Esophagus squamous epithelium (tissue), 5 donors: ENCODE measurements at places on chromosomes 16 and 17.

GRCh38 chr16:72188541-72188940 lies 16.6 kb upstream of the PMFBP1 start:
- no peak for DNase-seq

- DNase-seq, result no peak
Observed at GRCh38 chr17:70859829-70860228, 690.5 kb downstream of the KCNJ2 start.

GRCh38 chr16:10009684-10010083 lies 172.5 kb downstream of the GRIN2A start:
- no peak for DNase-seq

DNA sequence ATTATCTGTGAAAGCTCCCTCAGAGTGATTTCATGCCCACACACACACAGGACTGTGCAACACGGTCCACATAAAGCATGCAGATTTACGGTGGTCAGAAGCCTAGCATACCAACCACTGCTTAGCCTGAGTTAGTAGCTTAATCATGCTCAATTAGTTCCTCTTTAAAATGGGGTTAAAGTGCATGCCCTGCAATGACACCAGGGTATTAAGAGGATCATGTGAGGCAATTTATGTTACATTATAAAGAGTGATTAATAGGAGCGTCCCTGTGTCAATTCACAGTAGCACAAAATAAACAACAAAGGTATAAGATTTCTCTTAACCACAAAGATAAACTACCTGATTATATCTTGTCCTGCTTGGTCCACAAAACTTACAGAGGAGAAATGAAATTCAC lies 39.8 kb downstream of the C17orf67 start:
- DNase-seq, result no peak

DNA sequence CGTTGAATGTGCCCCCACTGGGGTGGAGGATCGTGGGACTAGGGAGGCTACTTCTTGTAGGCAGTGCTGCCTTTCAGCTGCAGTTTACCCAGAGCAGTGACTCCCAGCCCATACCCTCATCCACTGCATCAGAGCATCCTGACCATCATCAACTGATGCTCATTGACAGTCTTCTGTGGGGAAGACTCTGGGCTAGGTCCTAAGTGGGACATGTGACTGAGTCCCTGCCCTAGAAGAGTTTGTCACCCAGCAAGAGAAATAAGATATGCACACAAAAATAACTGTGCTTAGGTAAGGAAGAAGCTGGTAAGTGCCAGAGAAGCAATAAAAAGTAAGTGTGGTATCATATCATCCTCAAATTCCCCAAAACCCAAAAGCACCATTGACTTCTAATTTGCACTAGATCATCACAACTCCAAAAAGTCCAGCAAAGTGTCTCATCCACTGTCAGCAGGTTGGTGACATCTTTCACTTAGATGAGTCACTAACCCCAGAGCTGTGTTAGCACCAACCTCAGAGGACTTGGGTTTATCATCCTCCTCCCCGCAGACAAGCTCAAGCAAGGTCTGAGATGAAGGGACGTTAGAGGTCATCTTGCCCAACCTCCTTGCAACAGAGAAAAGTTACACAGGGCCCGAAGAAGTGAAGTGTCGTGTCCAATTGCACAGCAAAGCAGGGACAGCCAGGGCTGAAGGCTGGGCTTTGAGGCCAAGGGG lies 99.0 kb downstream of the CCDC182 start:
- DNase-seq, result no peak

- DNase-seq, result no peak
Observed at GRCh38 chr17:58995247-58995940, 111.3 kb downstream of the TRIM37 start.

- DNase-seq, result no peak
Observed at GRCh38 chr17:18314059-18314730, 599 bp downstream of the TOP3A start.

- no peak for DNase-seq
Observed at GRCh38 chr17:79779661-79780365, 1.9 kb downstream of the CBX2 start.

DNA sequence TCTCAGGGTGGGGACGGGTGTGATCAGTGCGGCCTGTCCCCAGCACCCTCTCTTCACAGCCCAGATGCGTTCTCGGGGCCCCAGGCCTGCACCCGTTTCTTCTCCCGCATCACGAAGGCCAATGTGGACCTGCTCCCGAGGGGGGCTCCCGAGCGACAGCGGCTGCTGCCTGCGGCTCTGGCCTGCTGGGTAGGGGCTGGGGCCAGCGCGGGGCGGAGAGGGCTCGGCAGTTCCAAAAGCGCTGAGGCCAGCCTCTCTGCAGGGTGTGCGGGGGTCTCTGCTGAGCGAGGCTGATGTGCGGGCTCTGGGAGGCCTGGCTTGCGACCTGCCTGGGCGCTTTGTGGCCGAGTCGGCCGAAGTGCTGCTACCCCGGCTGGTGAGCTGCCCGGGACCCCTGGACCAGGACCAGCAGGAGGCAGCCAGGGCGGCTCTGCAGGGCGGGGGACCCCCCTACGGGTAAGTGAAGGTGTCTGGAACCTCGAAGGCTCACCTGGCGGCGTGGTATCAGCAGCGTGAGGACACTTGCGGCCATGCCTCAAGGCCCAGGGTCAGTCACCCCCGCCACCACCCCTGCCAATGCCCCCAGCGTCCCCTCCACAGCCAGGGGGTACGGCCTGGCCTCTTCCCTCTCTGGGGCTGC lies 4.4 kb downstream of the MSLN start:
- no peak for DNase-seq

GRCh38 chr16:83117810-83118209 lies 491.0 kb downstream of the CDH13 start:
- no peak for DNase-seq

DNA sequence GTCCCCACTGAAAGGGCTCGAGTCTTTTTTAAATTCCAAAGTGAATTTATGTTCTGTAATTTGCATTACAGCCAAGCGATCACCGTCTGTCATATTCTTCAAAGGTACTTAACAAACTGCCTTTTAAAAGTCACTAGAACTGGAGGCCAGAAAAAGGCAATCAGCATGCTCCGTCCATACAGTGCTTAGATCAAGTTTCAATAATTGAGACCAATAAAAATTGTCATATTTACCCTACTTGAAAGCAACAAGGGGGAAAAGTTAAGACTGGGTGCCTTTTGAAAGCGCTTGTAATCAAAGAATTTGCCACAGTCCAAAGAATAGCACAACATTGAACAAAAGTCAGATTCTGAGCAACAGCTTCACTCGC lies 9.0 kb upstream of the ZFHX3 start:
- DNase-seq, result no peak

- no peak for DNase-seq
Observed at GRCh38 chr16:49993579-49993978, 31.4 kb upstream of the CNEP1R1 start.

- DNase-seq, result no peak
Observed at GRCh38 chr17:62968445-62968923, 2.4 kb downstream of the TANC2 start.

GRCh38 chr17:7016418-7016817 lies 4.0 kb downstream of the RNASEK start:
- DNase-seq, result no peak

GRCh38 chr16:26795184-26795583 lies 271.5 kb upstream of the C16orf82 start:
- no peak for DNase-seq

GRCh38 chr16:81143921-81144471 lies 47.8 kb upstream of the GCSH start:
- DNase-seq, result no peak

GRCh38 chr17:75006653-75007052 lies 5.8 kb upstream of the MRPL58 start:
- no peak for DNase-seq

DNA sequence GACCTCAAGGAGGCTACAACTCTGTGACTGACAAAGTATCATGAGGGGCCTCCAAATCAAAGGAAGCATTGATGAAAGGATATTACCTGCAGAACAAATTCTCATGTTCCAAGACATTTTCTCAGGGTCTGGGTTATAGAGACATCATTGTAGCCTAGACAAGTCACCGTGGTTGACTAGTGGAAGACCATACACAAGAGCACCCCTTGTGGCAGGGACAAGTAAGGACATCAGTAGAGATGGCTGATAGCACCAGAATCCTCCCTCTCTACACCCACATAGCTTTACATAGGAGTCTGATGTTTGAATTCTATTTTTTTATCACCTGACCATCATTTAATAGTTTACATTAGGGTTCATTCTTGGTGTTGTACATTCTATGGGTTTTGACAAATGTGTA lies 32.5 kb upstream of the CDH8 start:
- no peak for DNase-seq

- DNase-seq, result no peak
Observed at GRCh38 chr16:9125658-9126505, 34.4 kb downstream of the HAPSTR1 start.

GRCh38 chr16:84599521-84600202 lies 18.2 kb downstream of the COTL1 start:
- DNase-seq, result no peak

- DNase-seq, result no peak
Observed at GRCh38 chr16:9827062-9827752, 355.0 kb downstream of the GRIN2A start.

GRCh38 chr17:83196024-83196365 lies 116.6 kb downstream of the METRNL start:
- no peak for DNase-seq

DNA sequence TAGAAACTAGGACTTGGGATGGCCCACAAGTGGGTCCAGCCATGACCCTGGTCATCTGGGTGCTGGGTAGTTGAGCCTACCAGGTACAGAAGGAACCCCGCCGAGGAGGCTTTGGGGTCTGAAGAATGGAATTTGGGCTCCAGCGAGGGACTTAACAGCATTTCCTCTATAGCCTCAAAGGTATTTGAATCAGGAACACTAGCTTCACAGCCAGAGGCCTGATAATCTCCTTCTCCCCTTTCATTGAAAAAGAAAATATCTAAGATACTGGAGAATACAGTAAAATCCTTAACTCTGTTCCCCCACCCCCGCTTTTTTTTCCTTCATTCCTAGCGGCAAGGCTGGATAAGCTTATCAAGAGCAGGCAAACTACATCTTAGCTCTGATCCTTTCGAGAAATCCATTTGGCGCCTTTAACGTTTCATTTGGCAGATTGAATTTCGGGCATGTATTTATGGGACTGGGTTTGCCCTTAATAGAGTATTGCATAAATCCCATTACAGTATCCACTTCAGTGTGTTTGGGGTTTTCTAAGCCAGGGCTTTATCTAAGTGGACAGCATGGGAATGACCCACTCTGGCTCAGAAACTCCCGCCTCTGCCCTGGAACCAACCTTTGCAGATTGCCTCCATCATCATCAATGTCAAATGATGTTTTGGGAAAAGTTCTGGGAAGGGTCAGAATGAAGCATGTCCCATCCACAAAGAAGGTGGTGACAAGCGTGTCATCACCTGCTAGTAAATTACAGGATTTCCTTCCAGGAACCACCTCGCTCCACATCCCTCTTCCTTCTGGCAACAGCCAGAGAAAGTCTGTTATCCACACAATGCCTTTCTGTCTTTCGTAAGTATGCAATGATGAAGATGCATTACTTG lies 36.9 kb downstream of the XYLT1 start:
- no peak for DNase-seq

GRCh38 chr16:21277045-21277926 lies 804 bp downstream of the CRYM start:
- no peak for DNase-seq

- no peak for DNase-seq
Observed at GRCh38 chr17:42347198-42347597, 41.0 kb downstream of the STAT3 start.

DNA sequence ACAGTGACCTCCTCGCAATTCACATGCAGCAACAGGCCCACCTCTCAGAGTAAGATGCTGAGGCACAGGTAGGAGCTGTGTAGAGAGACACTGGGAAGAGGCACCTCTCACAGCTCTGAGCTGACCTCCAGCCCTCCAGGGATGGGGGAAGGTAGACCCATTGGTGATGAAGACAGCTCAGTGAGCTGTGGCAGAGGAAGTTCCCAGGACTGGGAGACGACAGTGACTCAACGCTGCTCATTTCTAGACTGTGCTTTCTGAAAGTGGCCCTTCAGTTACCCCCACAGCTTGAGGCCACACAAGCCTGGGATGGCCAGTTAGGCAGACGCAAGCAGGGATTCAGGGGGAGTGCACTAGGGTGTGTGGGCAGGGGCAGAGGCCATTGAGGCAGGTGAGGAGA lies 2073.2 kb downstream of the TP53TG3F start:
- DNase-seq, result no peak

GRCh38 chr17:74776990-74777389 lies 845 bp upstream of the NAT9 start:
- no peak for DNase-seq

GRCh38 chr16:56478281-56479049 lies 27.1 kb downstream of the OGFOD1 start:
- DNase-seq, result no peak

DNA sequence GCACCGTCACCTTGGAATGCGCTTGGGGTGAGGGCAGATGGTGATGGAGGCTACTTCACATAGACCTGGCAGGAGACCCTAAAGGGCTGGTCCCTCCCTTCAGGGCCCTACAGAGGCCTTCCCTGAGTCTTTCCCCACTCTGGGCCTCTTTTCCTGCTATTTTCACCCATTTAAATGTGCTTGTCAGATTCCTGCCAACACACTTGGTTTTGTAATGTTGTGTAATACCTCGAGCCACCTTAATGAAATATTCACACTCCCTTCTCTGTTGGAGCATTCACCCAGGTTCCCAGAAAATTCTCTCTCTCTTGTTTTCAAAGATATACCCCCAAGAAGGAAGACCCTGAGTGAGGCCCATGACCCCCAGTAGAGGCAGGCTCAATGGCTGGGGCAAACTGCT lies 456.6 kb upstream of the DYNLRB2 start:
- no peak for DNase-seq

GRCh38 chr16:56246051-56246817 lies 54.9 kb downstream of the GNAO1 start:
- no peak for DNase-seq

GRCh38 chr17:21296097-21297025 lies 11.8 kb downstream of the MAP2K3 start:
- DNase-seq, result no peak

DNA sequence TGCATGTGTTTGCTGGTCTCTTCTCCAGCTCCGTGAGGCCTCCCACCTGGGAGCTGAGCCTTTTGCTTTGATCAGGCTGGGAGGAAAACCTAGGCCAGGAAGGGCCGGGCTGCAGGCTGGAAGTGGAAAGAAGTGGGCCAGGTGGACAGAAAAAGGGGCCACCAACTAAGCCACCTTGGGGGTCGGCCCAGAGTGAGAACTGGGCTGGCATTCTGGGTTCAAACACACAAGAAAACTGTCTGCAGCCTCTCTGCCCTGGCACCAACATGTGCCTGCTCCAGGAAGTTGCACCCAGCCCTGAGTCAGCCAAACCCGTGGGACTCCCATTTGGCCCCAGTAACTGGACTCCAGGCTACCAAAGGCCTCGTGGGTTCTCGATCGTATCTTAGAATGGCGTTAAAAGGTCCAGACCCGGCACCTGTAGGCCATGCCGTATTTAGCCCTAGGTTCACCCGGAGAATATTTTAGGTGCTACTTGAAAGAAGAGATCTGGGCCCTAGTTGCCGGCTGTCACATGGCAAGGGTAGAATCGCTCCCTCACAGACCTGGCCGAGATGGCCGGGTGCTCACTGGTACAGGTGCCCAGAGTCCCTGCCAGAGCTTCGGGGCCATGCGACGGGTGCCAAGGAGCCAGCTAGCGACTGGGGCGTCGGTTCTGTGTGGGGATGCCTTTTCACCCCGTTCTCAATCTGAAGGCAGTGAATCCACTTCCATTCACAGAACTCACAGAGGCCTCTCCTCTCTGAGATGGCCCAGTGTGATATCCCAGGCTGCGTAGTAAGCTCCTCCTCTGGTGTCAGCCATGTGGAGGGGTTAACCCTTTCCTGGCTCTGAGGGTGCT lies 236.6 kb downstream of the MRTFB start:
- DNase-seq, result no peak

- DNase-seq, result no peak
Observed at GRCh38 chr16:85690469-85691064, 1.8 kb upstream of the GINS2 start.
